Karpas-422 (cell line): ENCODE measurements at places on chromosomes 6 and 20.

DNA sequence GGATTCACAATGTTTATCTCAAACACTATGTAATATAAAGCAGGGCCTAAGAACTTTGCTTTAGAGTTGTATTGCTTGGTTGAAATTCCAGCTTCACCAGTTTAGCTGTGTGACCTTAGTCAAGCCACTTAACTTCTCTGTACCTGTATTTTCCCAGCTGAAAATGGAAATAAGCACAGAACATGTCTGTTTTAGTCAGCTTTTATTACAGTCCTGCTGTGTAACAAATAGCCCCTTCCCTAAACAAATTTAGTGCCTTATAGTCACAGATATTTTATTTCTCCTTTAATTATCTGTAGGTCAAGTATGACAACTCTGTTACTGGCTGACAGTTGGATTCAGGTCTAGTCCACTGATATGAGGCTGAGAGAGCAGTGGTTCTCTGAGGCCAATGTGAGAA lies 56.0 kb upstream of the JAG1 start:
- H3K4me1 ChIP-seq, result no peaks in the 10 kb centered on the region
- DNase-seq, result no peak
- H3K27me3 ChIP-seq, result no peaks in the 10 kb centered on the region
- no peak overlapping the region for H3K27ac ChIP-seq
- no peak overlapping the region for H3K4me3 ChIP-seq
- no peaks in the 10 kb centered on the region for H3K36me3 ChIP-seq

GRCh38 chr6:8844968-8845367 lies 409.6 kb upstream of the SLC35B3 start:
- no peaks in the 10 kb centered on the region for H3K36me3 ChIP-seq
- no peaks in the 10 kb centered on the region for H3K4me1 ChIP-seq
- no peak overlapping the region for H3K27ac ChIP-seq
- H3K27me3 ChIP-seq, result no peaks in the 10 kb centered on the region
- H3K4me3 ChIP-seq, result no peak overlapping the region

DNA sequence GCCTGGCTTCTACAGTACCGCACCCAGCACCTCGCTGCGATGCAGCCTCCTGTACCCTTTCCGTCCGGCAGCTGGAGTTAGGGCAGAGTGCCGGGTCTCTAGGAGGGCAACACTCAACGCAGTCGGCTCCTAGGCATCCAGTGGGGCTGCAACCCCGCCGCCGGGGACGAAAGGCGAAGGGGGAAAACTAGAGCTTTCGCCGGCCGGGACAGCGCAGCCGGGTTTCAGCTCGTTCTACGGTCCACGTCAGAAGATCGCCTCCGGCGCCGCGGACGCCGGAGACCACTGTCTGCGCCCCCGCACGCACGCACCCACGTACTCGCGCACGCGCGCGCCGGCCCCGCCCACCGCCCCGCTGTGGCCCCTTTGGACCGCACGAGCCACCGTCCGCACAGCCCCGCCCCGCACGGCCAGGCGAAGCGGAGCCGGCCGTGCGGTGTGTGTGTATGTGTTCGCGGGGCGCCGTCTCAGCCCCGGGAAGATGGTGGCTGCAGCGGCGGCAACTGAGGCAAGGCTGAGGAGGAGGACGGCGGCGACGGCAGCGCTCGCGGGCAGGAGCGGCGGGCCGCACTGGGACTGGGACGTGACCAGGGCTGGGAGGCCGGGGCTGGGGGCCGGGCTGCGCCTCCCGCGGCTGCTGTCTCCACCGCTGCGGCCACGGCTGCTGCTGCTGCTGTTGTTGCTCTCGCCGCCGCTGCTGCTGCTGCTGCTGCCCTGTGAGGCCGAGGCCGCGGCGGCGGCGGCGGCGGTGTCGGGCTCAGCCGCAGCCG lies at the start of gene ATRN:
TSS of gene ATRN (plus strand) at position 392 of the 770 bp plus-strand sequence. CDS start at position 482, 90 bp downstream.
- H3K4me3 ChIP-seq, result peak within 1 kb of the TSS; percentile 99
- H3K27me3 ChIP-seq, result 0 out of 2 replicates have a peak, but pooled peaks cover 3% of the 10 kb centered on the region
- DNase-seq, result peak; percentile 95
- peaks cover 21% of the 10 kb centered on the region for H3K4me1 ChIP-seq

GRCh38 chr6:16383607-16384206 lies 145.3 kb downstream of the GMPR start:
- H3K4me1 ChIP-seq, result peaks cover 21% of the 10 kb centered on the region
- DNase-seq, result no peak
- no peaks in the 10 kb centered on the region for H3K36me3 ChIP-seq
- no peak overlapping the region for H3K27ac ChIP-seq

GRCh38 chr6:31639043-31639442 lies 13.4 kb downstream of the BAG6 start:
- no peak for DNase-seq
- H3K36me3 ChIP-seq, result peaks cover 50% of the 10 kb centered on the region
- no peaks in the 10 kb centered on the region for H3K27me3 ChIP-seq
- peaks cover 44% of the 10 kb centered on the region for H3K4me1 ChIP-seq
- H3K4me3 ChIP-seq, result no peak overlapping the region

DNA sequence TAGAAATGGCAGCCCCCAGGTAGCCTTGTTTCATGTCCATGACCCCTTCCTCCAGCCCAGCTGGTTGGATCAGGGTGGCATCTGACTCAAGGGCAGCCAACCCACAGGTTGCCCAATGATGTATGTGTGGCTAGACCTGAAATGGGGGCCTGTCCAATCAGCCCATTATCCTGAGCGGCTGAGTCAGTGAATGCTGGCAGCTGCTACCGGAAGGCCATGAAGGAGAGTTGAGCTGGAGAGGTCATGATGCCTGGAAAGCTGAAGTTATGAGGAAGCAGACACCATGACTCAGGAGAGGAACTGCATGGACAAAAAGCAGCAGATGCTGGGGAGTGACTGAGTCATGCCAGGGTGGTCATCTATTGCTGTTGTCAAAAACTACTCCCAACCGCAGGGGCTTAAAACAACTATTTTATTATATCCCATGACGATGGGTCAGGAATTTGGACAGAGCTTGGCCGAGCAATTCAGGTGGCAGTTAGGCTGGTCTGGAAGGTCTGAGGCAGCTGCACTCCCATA lies 67.3 kb downstream of the MDGA1 start:
- H3K27ac ChIP-seq, result no peak overlapping the region
- no peak overlapping the region for H3K4me3 ChIP-seq
- DNase-seq, result no peak
- H3K36me3 ChIP-seq, result no peaks in the 10 kb centered on the region

GRCh38 chr20:50920997-50921396 lies 10.2 kb downstream of the ADNP start:
- peaks cover 65% of the 10 kb centered on the region for H3K36me3 ChIP-seq
- no peaks in the 10 kb centered on the region for H3K27me3 ChIP-seq
- DNase-seq, result no peak

- no peak overlapping the region for H3K4me3 ChIP-seq
- no peak overlapping the region for H3K27ac ChIP-seq
- no peaks in the 10 kb centered on the region for H3K27me3 ChIP-seq
- H3K4me1 ChIP-seq, result no peaks in the 10 kb centered on the region
- H3K36me3 ChIP-seq, result no peaks in the 10 kb centered on the region
These were observed 335.6 kb downstream of the PREX1 start for GRCh38 chr20:48492015-48492714.

DNA sequence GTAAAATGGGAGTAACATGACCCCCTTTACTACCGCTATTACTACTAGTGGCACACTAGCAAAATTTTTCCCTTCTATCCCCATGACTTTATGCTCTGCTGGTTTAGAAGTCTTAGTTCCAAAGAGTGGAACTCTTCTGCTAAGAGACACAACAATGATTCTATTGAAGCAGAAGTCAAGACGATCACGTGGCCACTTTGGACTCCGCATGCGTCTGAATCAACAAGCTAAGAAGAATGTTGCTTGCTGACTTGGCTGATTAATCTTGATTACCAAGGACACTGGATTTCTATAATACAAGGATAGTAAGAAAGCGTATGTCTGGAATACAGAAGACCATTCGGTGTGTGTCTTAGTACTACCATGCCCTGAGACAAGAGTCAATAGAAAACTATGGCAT lies 244.7 kb upstream of the BTBD3 start:
- H3K4me1 ChIP-seq, result no peaks in the 10 kb centered on the region
- no peak for DNase-seq
- no peaks in the 10 kb centered on the region for H3K27me3 ChIP-seq
- H3K27ac ChIP-seq, result no peak overlapping the region
- H3K36me3 ChIP-seq, result no peaks in the 10 kb centered on the region
- no peak overlapping the region for H3K4me3 ChIP-seq

- no peaks in the 10 kb centered on the region for H3K4me1 ChIP-seq
- no peaks in the 10 kb centered on the region for H3K36me3 ChIP-seq
- no peak overlapping the region for H3K27ac ChIP-seq
- no peaks in the 10 kb centered on the region for H3K27me3 ChIP-seq
- DNase-seq, result peak; percentile 22
- no peak overlapping the region for H3K4me3 ChIP-seq
These were observed 61.9 kb downstream of the ECT2L start for GRCh38 chr6:138857775-138858174.
